ENCODE measurements at places on chromosomes 13 and 19. TPM values are rescaled to one million over a fixed set of nuclear protein-coding genes. Genes with fewer than 3 reads are reported as not detected.

GRCh38 chr13:109113427-109113826, 484.0 kb downstream of the MYO16 start:
- peaks cover 4% of the 10 kb centered on the region for H3K4me1 ChIP-seq
- no peak overlapping the region for H3K27ac ChIP-seq
- no peak overlapping the region for H3K4me3 ChIP-seq
- H3K36me3 ChIP-seq, result no peaks in the 10 kb centered on the region
- H3K27me3 ChIP-seq, result no peaks in the 10 kb centered on the region

- no peaks in the 10 kb centered on the region for H3K36me3 ChIP-seq
- H3K27me3 ChIP-seq, result no peaks in the 10 kb centered on the region
- H3K27ac ChIP-seq, result no peak overlapping the region
- H3K4me3 ChIP-seq, result no peak overlapping the region
- DNase-seq, result no peak
These were observed 7.0 kb downstream of the PRSS57 start for GRCh38 chr19:688214-688613.

DNA sequence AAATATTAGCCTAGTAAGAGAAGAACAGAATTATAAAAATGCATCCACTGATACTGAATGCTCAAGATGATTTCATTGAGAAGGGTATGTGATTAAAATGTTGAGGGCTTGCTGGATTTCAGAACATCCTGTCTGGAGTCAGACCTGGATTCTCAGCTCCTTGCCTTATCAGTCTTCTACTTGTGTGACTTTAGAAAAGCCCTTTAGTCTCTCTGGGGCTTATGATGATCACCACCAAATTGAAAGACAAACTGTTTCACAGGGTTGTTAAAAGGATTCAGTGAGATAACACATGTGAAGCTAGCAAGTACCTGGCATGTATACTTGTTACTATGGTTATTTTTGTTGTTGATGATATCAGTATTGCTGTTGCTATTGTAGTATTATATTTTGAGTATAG, 118.4 kb downstream of the GPC6 start:
- H3K36me3 ChIP-seq, result peaks cover 10% of the 10 kb centered on the region
- no peak overlapping the region for H3K27ac ChIP-seq
- no peak for DNase-seq
- no peak overlapping the region for H3K4me3 ChIP-seq

DNA sequence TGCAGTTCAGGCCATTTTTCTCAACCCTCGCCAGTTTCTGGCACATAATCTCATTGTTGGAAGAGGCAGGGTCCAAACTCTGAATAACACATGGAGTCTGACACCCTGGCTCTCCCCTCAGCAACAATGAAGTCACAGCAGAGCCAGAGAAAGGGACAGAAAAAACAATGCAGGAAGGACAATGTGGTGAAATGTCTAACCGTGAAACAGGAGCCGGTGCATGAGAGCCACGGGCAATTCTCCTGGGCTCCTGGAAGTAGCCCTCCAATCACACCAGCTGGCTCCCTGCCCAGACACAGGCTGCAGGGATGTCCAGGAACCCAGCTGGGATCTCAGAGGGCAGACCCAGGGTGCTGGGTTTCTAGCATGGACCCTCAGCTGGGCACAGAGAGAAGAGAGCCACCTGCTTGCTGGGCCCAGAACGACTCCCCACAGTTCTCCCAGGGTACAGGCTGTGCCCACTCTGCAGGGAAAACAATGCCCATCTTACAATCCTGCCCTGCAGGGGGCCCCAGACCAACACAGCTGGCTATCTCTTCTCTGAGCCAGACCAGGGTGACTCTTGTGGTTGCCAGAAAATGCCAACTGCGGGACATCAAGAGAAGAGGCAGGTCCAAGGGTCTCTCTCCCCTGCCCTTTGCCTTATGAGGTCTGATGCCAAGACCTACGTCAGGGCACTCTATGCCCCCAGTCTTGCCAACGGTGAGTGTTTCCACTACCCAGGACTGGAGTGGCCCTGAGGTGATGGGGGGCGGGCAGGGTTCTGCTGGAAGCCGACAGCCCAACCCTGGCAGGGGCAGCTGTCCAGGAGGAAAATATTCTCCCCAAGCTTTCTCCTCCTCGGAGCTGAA, 64.5 kb downstream of the CEBPG start:
- no peaks in the 10 kb centered on the region for H3K27me3 ChIP-seq
- H3K36me3 ChIP-seq, result peaks cover 1% of the 10 kb centered on the region
- no peak overlapping the region for H3K27ac ChIP-seq
- peaks cover 20% of the 10 kb centered on the region for H3K4me1 ChIP-seq
- DNase-seq, result no peak

- no peak overlapping the region for H3K27ac ChIP-seq
- DNase-seq, result no peak
- no peaks in the 10 kb centered on the region for H3K36me3 ChIP-seq
- peaks cover 10% of the 10 kb centered on the region for H3K4me1 ChIP-seq
- peaks cover 11% of the 10 kb centered on the region for H3K27me3 ChIP-seq
- no peak overlapping the region for H3K4me3 ChIP-seq
These were observed 19.7 kb upstream of the CPB2 start for GRCh38 chr13:46124531-46124966.

DNA sequence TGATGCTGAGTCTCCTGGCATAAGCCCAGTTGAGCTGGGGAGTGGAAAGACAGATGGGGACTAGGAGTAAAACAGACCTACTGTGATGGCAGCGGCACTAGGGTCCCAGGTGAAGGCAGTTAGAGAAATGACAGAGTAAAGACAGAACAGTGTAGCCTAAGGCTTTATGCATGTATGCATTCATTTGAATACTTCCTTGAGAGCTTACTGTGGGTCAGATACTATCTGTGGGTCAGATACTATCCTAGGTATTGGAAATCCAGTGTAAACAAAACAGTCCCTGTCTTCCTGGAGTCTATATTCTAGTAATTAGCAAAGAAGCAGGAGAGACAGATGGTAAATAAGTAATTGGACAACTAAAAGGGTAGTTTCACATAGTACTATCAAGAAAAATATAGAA, 73.7 kb upstream of the LRCH1 start:
- no peak overlapping the region for H3K27ac ChIP-seq
- DNase-seq, result peak; percentile 6
- H3K4me1 ChIP-seq, result peaks cover 9% of the 10 kb centered on the region

DNA sequence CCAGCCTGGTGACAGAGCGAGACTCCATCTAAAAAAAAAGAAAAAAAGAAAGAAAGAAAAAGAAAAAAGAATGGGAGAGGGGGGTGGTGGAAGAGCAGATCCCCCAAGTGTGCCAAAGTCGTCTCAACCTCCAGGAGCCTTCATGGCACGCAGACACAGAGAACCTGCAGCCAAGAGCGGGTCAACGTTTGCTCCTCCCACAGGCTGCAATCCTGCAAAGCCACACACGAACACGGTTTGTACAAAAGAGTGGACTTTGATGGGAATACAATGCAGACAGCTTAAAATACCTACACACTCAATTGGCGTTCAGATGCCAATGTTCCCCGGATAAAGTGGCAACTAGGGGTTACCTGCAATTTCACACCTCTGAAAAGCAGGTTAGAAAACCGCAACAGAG, 29.4 kb downstream of the ANKRD10 start:
- peaks cover 9% of the 10 kb centered on the region for H3K36me3 ChIP-seq
- no peak for DNase-seq
- H3K4me1 ChIP-seq, result peaks cover 28% of the 10 kb centered on the region
- no peak overlapping the region for H3K4me3 ChIP-seq
- H3K27ac ChIP-seq, result peak overlapping the region; percentile 62

DNA sequence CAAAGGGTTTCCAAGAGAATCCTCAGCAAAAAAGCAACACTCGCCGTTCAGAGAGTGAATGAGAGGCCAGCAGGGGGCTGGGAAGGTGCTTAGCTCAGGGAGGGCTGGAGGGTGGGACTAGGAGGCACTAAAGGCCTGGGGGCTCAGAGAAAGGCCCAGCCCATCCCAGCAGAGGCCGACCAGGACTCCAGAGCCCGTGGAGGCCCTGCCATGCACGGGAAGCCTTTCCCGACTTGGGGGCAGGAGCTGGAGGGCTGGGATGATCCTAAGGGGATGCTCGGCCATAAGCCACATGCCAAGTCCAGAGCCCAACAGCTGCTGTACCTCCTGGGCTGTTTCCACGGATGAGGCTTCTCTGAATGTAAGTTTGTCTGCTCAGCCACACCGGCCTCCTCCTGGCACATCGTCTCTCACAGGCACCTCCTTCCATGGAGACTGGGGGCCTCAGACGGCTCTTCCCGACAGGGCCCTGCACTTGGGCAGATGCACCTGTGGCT, 19.5 kb downstream of the RASA3 start:
- peaks cover 80% of the 10 kb centered on the region for H3K4me1 ChIP-seq
- peak overlapping the region; percentile 95 for H3K27ac ChIP-seq
- no peak overlapping the region for H3K4me3 ChIP-seq
- H3K36me3 ChIP-seq, result peaks cover 3% of the 10 kb centered on the region
- no peaks in the 10 kb centered on the region for H3K27me3 ChIP-seq
- no peak for DNase-seq

- H3K4me1 ChIP-seq, result no peaks in the 10 kb centered on the region
- no peak overlapping the region for H3K4me3 ChIP-seq
- H3K27ac ChIP-seq, result no peak overlapping the region
- DNase-seq, result no peak
- H3K27me3 ChIP-seq, result no peaks in the 10 kb centered on the region
These were observed 221.9 kb upstream of the PCDH17 start for GRCh38 chr13:57409656-57410055.

GRCh38 chr13:57018915-57019314, 121.8 kb upstream of the PRR20A start:
- no peak overlapping the region for H3K4me3 ChIP-seq
- H3K27ac ChIP-seq, result no peak overlapping the region
- DNase-seq, result no peak
- no peaks in the 10 kb centered on the region for H3K36me3 ChIP-seq
- no peaks in the 10 kb centered on the region for H3K4me1 ChIP-seq

DNA sequence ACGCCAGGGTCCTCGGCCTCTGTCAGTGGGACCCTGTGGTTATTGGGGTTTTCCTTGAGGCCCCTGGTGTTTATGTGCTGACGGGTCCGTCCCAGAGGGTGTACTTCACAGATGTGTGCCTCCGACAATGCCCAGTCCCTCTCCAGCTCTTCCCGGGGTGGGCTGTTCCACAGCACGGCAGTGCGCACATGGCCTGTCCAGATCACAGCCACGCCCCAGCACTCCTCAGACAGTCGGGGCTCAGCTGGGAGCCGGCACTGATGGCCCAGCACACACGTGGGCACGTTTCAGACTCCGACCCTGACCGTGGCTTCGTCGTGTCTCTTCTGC, 16.9 kb upstream of the F7 start:
- DNase-seq, result no peak
- peaks cover 5% of the 10 kb centered on the region for H3K27me3 ChIP-seq
- H3K4me1 ChIP-seq, result no peaks in the 10 kb centered on the region
- H3K36me3 ChIP-seq, result peaks cover 2% of the 10 kb centered on the region
- H3K4me3 ChIP-seq, result no peak overlapping the region

GRCh38 chr13:75935805-75936204, 299.7 kb downstream of the LMO7 start:
- no peaks in the 10 kb centered on the region for H3K36me3 ChIP-seq
- DNase-seq, result no peak
- H3K4me1 ChIP-seq, result no peaks in the 10 kb centered on the region
- H3K27me3 ChIP-seq, result peaks cover 22% of the 10 kb centered on the region
- no peak overlapping the region for H3K27ac ChIP-seq

DNA sequence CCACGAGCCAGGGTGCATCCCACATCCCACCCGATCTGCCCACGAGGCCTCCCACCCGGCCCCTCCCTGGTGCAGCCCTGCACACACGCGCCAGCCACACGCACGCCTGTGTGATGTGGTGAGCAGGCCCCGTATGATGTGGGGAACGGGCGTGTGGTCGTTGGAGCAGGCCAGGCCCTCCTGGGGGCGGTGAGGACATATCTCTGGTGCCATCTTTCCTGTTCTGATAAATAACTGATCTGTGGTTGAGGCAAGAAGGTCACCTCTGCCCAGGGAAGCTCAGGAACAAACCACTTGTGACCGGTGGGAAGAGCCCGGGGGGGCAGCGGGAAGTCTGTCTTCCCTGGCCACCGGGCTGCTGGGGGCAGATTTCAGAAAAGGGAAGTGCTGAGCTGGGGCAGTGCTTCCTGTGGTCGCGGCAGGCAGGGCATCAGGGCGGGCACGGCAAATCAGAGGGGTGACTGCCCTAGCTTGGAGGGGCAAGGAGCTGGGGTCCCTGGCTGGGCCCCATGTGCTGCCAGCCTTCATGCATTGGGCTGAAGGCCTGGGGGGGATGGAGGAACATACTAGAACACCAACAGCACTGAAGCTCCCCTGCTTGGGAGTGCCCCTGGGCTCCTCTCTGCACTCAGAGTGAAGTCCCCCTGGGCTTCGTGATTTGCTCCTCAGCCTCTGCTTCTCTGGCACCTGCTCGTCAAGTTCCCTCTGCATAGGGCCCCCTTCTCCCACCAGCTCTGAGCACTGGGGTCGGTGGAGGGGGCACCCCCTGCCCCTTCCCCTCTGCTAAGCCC, 35.2 kb upstream of the SLC7A10 start:
- no peak overlapping the region for H3K27ac ChIP-seq
- no peaks in the 10 kb centered on the region for H3K36me3 ChIP-seq
- no peak overlapping the region for H3K4me3 ChIP-seq
- no peak for DNase-seq
- no peaks in the 10 kb centered on the region for H3K27me3 ChIP-seq

- no peak for DNase-seq
- H3K36me3 ChIP-seq, result no peaks in the 10 kb centered on the region
- no peak overlapping the region for H3K27ac ChIP-seq
- H3K4me3 ChIP-seq, result no peak overlapping the region
- peaks cover 50% of the 10 kb centered on the region for H3K27me3 ChIP-seq
- no peaks in the 10 kb centered on the region for H3K4me1 ChIP-seq
These were observed 12.8 kb downstream of the ONECUT3 start for GRCh38 chr19:1765904-1766799.

DNA sequence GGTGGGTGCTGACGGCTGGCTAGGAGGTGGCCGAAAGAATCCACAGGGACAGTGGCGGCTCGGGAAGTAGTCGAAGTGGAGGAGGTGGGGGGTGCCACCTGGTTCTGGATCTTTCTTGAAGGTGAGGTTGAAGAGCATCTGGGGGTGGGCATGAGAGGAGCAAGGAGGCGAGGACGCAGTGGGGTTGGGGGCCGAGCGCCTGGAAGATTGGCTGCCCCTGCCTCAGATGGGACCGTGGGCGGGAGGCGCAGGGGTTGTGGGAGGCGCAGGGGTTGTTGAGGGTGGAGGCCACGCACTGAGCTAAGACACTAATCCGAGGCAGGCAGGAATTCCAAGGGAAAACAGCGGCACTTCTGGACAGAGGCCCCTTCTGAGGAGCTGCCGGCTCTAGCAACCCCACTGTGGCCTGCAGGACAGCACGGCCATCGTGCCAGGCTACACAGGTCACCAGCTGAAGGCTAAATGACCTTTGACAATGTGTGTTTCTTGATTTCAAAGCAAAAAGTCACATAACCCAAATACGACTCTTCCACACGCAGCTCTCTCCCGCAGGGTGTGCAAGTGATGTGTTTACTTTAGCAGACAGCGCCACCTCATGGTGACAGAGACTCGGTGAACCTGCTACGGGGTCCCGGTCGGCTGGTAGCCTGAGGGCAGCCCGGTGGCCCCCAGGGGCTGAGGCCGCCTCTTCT, 44.1 kb upstream of the RANBP3 start:
- peak; percentile 90 for DNase-seq
- no peak overlapping the region for H3K4me3 ChIP-seq
- no peaks in the 10 kb centered on the region for H3K36me3 ChIP-seq
- no peak overlapping the region for H3K27ac ChIP-seq

Gene SSC5D
- total RNA-seq, result 22.1 TPM

Gene TLE6
- total RNA-seq, result 1.5 TPM

Gene IRGQ
- 40.9 TPM for total RNA-seq

Gene CCDC61
- total RNA-seq, result 12.4 TPM

Gene SULT2B1
- not detected for total RNA-seq

Gene PTPRH
- not detected for total RNA-seq
